Left ventricle myocardium superior (tissue), 1 donor: ENCODE measurements at places on chromosomes 2 and 18. TPM values are rescaled to one million over a fixed set of nuclear protein-coding genes. Genes with fewer than 3 reads are reported as not detected.
A peak's percentile ranks its signal among the peaks of the same experiment; 100 is the strongest.

DNA sequence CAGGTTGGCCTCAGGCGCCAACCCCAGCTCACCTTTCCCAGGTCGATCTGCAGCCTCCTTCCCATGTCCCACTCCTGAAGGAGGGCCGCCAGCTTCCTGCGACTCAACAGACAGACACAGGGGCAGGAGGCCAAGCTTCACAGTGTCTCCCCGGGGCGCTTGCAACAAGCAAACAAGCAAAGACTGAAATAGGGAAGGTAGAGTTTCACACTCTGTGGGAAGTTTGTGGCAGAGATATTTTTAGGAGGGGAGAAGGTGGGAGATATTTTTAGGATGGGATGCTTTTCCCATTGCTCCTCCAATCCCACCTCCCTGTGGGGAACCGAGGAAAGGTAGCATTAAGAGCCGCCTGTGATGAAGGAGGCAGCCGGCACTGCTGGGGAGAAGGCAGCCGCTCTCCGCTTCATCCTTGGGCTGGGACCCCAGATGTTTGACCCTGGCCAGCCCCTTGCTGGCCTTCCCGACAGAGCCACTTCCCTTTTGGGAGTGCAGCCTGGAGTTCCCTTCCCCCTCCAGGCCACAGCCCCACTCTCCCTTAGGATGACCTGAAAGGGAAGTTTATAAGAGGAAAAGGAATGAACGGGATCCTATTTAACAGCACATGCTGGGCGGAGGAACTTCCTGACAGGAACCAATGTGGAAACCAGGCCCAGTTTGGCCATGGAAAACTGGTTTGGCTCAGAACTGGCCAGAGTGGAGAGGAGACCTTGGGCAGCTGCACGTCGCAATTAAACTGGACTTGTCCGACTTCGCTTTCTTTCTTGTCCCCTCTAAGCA, 142.2 kb upstream of the SMAD2 start:
- no peak for DNase-seq

The CCDC150 gene
- 0.74 TPM for total RNA-seq

- DNase-seq = no peak
These were observed 261.5 kb downstream of the CELF4 start for GRCh38 chr18:37304012-37304680.

The MYO7B gene
- total RNA-seq = 0.42 TPM

DNA sequence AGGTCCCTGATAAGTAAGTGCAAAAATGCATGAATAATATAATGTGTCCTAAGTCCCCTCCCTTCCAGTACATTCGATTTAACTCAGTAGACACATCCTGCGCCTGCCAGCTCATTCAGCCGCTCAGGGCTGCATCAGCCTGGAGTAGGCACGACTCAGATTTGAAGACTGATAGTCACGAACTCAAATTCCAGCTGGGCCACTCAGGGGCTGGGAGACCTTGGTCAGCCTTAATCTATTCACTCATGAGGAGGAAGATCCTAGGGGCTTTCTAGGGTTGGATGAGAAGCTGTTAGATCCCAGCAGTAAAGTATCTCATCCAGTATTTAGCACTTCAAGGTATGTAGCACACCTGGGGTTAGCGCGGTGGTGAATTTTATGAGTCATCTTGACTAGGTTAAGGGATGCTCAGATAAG, 98.9 kb upstream of the ODC1 start:
- no peak for DNase-seq

GRCh38 chr2:42199002-42199401, 29.8 kb downstream of the EML4 start:
- DNase-seq = no peak

DNA sequence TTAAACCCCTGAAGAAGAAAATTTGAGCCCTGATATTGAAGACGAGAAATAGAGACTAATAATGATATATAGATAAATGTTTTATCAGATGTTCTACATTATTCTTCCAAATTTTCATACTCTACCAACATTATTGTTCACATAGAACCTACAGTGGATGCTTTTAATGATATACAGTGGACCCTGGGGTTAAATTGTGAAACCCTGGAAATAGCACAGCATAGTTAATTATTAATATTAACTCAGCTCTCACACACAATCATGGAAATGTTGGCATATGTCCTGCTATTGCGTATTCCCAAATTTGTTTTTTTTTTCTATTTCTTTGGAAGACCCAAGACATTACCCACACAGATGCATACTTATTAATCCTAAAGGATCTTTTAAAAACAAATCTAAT, 579.9 kb downstream of the CCDC85A start:
- no peak for DNase-seq

DNA sequence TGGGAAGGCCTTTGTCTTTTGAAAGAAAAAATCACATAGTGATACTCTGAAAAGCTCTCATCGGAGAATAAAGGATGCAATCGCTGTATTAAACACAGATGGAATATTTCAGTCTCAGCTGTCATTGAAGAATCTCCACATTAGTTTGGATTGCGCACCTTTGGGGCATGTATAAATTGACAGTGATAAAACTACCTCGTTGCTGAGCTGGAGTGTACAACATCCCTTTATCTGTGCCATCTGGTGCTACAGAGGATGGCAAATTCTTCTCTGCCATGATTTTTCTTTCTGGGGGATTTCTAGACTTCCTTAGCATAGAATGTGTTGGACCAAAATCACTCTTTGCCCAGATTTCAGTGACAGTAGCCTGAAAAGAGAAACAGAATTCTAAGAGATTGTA, 185.3 kb downstream of the PARD3B start:
- DNase-seq = no peak

GRCh38 chr2:206692971-206693370, 25.2 kb downstream of the DYTN start:
- no peak for DNase-seq

The KYNU gene
- total RNA-seq = 1.4 TPM

DNA sequence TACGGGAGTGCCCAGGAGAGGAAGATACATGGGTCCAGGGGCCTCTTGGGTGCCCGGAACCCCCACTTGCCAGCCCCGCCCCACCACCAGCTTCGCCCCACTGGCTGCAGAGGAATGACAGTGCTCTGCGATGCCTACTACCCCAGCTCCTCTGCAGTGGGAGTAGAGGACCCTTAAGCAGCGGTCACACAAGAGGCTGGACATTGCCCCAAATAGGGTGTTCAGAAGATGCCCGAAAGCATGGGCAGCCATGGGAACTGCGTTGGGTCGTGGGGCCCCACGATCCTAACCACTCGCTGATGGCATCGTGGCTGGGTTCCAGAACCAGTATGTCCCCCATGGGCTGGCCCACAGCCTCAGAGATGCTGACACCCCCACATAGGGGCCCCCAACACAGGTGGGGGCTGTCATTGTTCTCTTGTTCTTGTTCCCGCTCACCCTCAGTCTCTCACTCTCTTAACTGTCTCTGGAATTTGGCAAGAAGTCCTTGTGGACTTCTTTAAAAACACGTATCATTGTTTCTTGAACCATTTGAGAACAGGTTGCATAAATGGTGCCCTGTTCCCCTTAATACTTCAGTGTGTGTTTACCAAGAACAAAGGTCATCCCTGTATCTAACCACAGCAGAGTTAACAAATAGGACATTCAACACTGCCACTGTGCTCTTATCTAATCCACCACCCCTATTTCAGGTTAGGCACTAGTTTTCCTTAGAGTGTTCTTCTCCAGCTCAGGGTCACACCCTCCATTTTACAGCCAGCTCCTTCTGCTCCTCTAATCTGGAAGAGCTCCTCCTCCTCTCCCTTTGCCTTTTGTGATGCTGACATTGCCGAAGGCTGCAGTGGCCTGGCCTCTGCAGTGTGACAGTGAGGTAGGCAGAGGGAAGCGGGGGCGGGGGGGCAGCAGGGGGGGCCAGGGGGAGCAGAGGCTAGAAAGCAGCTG, 76.3 kb downstream of the STPG4 start:
- DNase-seq = no peak

The TRIP12 gene
- 194 TPM for total RNA-seq

The KCNE4 gene
- 3.0 TPM for total RNA-seq

The REG3G gene
- total RNA-seq = not detected

- DNase-seq = no peak
These were observed 440.9 kb downstream of the PTPRM start for GRCh38 chr18:8008033-8008432.

DNA sequence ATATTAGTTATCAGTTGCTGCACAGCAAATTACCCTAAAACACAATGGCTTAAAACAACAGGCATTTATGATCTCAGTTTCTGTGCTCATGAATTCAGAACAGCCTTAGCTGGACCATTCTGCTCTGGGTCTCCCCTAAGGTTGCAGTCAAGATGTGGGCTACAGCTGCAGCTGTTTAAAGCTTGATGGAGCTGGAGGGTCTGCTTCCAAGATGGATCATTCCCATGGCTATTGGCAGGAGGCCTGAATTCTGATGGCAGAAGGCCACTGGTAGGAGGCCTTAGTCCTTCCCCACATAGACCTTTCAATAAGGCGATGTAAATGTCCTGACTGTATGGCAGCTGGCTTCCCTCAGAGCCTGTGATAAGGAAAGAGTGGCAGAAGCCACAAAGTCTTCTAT, 118.6 kb upstream of the SERPINE2 start:
- DNase-seq = no peak

DNA sequence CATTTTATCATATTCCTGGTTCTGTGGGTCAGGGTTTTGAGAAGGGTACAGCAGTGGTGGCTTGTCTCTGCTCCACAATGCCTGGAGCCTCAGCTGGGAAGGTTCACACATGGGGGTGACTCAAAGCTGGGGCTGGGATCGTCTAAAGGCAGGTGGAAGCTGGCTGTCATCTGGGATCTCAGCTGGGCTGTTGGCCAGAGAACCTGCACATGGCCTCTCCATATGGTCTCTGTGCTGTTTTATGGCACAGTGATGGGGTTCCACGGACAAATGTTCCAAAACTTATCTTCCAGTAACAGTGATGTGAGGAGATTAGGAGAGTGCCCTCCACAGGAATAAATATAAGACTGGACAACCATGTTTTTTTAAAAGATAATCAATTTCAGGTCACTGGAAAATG, 191.4 kb downstream of the SS18 start:
- no peak for DNase-seq

DNA sequence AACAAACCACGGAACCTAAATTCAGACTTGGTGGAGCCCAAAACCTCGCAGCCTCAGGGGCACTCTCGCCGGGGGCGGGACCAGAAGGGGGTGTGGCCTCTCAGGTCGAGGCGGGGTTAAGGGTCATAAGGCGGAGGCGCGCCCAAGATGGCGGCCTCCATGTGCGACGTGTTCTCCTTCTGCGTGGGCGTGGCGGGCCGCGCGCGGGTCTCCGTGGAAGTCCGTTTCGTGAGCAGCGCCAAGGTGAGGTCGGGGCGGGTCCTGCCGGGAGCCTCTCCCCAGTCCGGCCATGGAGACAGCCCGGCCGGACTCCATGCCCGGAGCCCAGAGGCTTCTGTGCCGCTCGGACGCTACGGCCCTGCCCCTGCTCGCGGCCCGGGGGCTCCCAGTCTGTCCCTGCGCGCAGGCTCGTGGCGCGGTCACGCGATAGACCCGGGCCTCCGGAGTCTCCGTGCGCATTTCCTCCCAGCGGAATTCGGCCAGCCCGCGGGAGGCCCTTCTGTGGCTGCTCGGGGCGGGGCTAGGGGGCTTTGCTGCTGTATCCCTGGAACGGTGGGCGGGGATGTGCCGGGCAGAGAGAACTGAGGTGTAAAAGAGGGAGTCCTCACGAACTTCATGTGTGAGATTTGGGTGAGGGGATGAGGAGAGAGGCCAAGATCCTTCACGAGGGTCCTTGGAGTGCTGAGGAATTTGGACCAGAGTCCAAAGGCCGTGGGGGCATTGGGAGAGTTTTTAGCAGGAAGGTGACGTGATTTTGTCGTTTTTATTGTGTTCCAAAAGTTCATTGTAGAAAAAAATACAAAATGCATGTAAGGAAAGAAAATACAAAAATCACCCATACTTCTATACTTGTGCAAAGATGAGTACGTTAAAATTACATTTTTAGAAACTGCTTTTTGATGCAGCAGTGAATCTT, at the start of gene SMYD5:
TSS of gene SMYD5 (plus strand) at position 126 of the 916 bp plus-strand sequence. CDS start at position 148, 22 bp downstream.
- peak; percentile 92 for DNase-seq

The AQP12B gene
- not detected for total RNA-seq

DNA sequence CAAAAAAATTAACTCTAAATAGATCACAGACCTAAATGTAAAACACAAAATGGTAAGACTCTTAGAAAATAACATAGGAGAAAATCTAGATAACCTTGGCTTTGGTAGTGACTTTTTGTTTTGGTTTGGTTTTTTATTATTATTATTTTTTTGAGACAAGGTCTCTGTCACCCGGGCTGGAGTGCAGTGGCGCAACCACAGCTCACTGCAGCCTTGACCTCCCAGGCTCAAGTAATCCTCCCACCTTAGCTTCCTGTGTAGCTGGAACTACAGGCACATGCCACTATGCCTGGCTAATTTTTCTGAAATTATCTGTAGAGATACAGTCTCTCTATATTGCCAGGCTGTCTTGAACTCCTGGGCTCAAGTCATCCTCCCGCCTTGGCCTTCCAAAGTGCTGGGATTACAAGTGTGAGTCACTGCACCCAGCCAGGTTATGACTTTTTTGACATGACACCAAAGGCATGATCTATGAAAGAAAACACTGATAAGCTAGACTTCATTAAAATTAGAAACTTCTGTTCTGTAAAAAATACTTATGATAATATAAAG, 88.0 kb downstream of the HNRNPLL start:
- no peak for DNase-seq

- DNase-seq = no peak
These were observed 19.8 kb downstream of the SPIRE1 start for GRCh38 chr18:12637901-12638643.

The PSMA8 gene
- total RNA-seq = 0.20 TPM

The TEX44 gene
- total RNA-seq = not detected

- DNase-seq = no peak
These were observed 427.0 kb upstream of the KCNH7 start for GRCh38 chr2:163265562-163265961.

DNA sequence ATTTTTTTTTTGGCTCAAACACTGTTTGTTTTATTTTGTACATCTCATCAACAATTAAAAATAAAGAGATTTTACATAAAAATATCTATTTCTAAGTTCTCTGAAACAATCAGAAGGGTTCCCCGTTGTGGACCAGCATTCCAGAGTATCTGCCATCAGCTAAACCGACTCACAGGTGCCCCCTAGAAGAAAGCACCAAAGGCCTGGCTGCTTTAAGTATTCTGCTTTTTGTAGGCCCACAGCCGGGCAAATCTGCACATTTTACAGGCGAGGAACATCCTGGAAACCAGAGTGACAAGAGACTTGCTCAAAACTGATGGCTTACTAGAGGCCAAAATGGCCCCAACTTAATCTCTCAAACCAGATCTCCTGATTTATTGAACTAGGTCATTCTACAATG, 82.2 kb upstream of the SETBP1 start:
- DNase-seq = no peak

- no peak for DNase-seq
These were observed 41.9 kb upstream of the TANC1 start for GRCh38 chr2:158926478-158926948.

The CHST9 gene
- total RNA-seq = 7.0 TPM

GRCh38 chr18:11840493-11840892, 10.7 kb upstream of the CHMP1B start:
- no peak for DNase-seq

- no peak for DNase-seq
These were observed 11.1 kb downstream of the SCN3A start for GRCh38 chr2:165192729-165193128.

DNA sequence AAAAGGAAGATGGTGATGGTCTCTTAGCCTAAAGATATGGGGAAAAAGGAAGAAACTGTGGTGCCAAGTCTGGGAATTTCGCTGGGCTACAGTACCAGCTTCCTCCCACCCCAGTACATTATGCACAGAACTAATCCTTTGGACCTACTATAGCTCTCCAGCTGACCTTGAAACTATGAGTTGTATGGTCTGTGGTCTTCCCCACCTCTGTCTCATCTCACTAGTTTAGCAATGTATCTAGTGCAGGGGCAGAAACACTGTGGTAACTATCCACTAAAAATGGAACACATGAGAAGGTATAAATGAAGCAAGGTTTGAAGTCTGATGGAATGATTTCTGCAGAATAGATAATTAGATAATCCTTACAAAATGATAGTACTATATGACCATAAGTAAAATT, 190.4 kb upstream of the CCDC150 start:
- no peak for DNase-seq
